ENCODE measurements at places on chromosomes 1 and 21. TPM values are rescaled to one million over a fixed set of nuclear protein-coding genes. Genes with fewer than 3 reads are reported as not detected.

- no peak for DNase-seq
Observed at GRCh38 chr1:236762410-236762809, 32.7 kb upstream of the MTR start.

CACNA1S gene
- not detected for total RNA-seq

DNA sequence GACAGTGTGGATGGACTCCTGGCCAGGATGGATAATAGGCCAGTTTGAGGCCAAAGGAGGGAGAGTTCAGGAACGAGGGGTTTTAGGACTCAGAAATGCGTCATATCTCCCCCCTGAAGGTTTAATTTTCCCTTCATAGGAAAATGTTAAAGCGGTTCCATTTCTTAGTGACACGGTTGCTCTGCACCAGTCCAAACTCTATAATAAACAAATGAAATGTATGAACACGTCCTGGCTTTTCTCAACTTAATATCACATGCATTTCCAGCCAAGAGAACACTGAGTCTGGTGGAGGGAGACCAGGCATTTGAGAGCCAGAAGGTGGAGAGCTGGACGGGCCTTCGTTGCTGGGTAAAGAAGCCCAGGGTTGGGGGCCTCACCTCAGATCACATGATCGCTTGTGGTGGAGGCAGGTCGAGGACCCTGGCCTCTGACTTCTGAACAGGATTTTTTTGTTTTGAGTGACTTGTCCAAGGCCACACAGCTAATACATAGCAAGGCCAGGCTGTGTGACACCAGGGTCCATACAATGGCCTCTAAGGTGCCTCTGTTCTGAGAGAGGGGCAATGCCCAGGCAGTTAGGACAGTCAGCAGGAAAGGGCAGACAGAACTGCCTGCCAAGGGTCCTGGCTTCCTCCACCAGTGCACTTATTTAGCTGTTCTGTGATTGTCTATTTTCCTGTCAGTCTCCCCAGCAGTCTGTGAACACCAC lies 11.4 kb downstream of the SLC1A7 start:
- no peak for DNase-seq

- no peak for DNase-seq
Observed at GRCh38 chr1:105700723-105701122, 1355.8 kb upstream of the PRMT6 start.

GRCh38 chr1:227002531-227003049 lies 62.5 kb downstream of the COQ8A start:
- DNase-seq = no peak

DNA sequence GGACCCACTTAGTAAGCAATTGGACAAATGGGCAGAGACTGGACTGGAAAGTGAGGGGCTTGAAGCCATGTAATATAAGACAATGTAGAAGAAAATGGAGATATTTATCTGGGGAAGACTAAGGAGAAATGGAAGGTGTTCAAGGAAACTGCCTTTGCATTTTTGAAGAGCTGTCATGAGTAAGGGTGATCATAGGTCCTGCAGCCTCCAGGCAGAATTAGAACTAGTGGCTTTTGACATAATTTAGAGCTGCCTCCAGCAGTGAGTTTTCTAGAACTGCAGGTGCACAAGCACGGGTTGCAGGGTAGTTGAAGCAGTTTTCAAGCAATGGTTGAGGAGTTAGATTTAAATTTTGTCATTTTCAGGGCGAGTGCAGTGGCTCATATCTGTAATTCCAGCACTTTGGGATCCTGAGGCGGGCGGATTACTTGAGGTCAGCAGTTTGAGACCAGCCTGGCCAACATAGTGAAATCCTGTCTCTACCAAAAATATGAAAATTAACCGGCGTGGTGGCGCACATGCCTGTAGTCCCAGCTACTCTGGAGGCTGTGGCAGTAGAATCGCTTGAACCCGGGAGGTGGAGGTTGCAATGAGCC lies 3.7 kb upstream of the CDC14A start:
- no peak for DNase-seq

GRCh38 chr1:244437086-244437468 lies 14.6 kb downstream of the ADSS2 start:
- no peak for DNase-seq

Data from left ventricle myocardium inferior (tissue), 1 donor.